ENCODE measurements at places on chromosomes 4 and X.

- no peak for DNase-seq
Observed at GRCh38 chr4:84547211-84547610, 35.7 kb upstream of the CDS1 start.

DNA sequence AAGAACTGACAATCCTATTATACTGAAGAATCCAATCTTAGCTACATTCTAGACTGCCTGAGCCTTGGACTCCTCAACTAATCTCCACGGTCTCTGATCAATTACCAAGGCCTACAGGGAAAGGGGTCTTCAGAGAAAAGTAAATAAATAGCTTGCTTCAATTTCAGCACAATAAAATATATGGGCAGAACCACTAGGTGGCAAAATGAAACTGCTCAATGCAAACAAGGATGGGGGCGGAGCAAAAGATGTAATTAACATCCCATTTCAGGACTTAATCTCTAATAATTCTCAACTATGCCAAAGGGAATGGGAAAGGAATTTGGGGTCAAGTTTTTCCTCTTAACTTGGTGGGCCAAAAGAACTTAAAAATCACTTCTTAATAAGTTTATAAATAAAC lies 78.4 kb upstream of the MAP3K15 start:
- no peak for DNase-seq

DNA sequence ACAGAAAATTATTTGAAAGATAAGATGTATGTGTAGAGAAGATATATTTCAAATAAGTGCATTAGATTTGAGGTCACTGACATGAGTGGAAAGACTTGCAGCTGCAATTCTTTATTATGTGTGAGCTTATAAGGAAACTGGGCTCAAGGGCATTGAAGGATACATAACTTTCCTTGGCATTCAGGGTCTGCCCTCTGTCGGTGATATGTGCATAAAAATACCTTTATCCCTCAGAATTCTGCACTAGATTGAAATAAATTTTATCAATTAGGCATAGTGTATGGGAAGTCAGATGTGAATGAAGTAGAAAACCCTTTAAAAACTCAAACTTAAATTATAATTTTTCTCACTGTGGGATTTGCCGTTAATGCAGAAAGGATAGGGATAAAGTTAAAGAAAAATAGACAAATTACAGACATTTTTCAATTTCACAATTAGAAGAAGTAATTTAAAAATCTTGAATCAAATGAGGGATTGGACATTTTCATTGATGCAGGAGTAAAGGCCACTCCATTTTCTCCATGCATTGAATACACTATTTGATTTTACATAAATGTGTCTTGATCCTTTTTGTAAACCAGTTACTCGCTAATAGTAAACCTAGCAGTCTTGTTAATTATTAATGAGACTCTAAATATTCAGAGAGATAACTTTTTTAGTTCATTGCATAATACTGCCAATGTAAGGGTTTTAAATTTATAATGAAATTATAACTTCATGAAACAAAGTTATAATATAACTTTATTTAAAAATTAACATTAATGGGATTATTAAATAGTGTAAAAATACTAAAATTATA lies 21.0 kb upstream of the ETNPPL start:
- no peak for DNase-seq

GRCh38 chr4:20431543-20431951 lies 179.8 kb downstream of the SLIT2 start:
- no peak for DNase-seq

DNA sequence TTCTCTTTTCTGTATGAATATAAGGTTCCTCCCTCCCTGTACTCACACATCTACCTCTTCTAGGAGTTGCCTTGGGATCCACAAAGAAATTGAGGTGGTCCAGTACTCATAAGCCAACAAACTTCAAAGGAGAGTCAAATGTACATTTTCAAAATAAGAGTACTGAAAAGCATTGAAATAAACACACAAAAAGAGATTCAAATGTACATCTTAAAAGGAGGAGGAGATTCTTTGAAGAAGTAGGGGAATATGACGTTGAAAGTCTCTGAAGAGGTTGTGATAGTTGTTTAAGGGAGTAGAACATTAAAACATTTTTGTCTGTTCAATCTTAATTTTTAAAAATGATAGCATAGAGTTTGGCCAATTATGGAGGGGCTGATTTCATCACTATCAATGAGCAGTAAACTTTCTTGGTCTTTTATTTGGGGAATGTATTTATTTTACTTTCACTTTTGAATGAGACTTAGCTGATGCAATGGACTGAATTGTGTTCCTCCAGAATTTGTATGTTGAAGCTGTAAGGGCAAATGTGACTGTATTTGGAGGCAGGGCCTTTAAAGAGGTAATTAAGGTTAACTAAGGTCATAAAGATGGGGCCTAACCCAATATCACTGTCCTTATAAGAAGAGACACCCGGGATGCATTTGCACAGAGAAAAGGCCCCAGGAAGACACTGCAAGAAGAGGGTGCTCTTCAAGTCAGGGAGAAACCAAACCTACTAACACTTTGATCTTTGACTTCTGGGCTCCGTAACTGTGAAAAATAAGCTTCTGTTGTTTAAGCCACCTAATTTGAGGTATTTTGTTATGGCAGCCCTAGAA lies 226.3 kb upstream of the PGRMC2 start:
- no peak for DNase-seq

DNA sequence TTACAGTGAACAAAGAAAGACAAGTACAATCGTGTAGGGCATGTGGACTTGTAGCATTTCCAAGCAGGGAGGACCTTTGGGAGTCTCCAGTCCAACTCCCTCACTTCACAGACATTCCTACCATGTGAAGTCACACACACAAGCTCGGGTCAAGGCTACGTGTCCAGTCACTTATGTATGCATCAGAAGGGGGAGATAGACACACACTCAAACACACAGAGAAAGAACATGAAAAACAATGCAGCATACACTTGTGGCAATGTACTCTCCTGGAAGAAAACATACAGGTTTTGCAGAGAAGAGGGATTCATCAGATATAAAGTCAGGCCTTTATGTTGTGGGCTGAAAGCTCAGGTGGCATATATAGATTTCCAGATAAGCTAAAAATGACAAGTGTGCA lies 136.1 kb upstream of the MID1 start:
- DNase-seq, result no peak

All from stimulated activated CD8-positive, alpha-beta memory T cell treated with anti-CD3 and anti-CD28 coated beads, Interleukin-7, amount 100 ng/mL, for 1 hour (primary cell).